CD14-positive monocyte (primary cell): ENCODE measurements at places on chromosomes 7 and 10. TPM values are rescaled to one million over a fixed set of nuclear protein-coding genes. Genes with fewer than 3 reads are reported as not detected.

GRCh38 chr10:52106899-52107298 lies 207.2 kb upstream of the DKK1 start:
- no peak for DNase-seq

DNA sequence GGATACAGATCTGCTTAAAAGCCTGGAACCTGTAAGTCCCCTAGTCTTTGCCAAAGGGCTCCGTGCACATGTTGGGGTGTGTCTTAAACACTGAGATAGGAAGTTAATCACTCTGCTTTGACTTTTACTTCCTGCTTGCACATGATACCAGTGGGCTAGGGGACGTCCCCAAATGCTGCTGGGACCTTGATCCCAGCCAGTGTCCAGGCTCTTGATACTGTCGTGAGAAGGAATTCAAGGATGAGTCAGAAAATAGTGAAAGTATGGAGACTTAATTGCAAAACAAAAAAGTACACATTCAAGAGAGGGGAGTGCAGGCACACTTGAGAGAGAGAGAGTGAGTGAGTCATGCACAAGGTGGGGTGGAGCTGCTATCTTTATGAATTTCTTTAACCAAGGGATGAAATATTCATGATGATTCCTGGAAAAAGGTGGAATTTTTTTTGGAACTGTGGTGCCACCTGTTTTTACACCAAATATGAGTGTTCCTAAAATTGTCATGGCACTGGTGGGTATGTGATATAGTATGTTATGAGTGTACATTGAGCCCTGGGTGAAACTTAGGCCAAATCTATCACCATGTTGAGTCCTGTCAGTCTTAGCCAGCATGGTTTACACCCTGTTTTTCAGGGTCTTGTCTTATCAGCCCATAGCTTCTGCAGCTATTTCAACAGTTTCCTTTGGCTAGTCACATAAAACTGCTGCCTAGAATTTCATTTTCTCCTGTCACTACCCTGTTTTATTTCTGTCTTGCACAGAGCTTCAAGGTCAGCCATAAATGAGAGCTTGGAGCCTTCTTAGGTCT lies 88.3 kb upstream of the CYP26C1 start:
- peak; percentile 65 for DNase-seq

DNA sequence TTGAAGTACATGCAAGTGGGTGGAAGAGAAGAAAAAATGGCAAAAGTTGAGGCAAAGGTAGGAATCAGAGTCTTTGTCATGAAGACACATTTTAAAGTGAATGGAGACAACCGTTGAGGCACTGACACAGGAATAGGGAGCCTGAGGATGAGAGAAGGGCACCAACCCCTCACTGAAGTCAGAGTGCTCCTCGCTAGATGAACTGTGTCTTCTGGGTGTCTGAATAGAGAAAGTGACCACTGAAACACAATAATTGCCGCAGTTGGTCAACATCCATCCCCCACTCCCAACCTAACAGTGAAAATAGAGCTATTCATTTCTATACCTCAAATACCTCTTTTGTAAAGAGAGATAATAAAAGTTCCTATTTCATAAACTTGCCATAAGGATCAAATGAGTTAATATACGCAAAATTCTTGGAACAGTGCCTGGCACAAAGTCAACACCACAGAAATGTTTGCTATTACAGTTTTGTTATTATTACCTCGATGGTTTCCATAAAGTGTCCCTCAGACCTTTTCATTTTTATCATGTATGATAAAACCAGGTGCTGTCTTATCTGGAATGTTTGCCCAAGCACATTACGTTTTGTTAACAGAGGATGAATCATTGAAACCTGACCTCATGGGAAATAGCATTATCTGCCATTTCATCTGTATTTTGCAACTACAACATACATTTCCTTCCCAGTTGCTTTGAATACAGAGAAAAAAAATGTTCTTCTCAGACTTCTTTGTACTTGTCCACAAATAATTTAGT lies 61.8 kb upstream of the SP4 start:
- peak; percentile 39 for DNase-seq

DNA sequence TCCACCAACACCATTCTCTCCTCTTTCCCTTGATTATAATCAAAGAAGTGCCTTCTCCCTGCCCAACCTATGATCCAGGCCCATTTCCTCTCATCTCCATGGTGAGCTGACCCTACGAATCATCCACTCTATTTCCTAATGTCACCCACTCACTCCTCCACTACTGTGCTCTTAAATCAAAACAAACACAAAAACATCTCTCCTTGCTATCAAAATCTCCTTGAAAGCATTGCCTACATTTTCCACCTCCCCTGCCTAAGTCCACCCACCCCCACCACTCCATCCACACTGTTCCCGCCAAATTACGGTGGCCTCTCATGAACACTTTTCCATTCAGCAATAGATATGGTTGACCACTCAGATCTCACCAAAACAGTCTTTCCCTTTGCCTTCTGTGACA lies 5.3 kb downstream of the DYDC1 start:
- DNase-seq, result no peak

- DNase-seq, result no peak
These were observed 82.5 kb downstream of the ABLIM1 start for GRCh38 chr10:114575417-114576131.

DNA sequence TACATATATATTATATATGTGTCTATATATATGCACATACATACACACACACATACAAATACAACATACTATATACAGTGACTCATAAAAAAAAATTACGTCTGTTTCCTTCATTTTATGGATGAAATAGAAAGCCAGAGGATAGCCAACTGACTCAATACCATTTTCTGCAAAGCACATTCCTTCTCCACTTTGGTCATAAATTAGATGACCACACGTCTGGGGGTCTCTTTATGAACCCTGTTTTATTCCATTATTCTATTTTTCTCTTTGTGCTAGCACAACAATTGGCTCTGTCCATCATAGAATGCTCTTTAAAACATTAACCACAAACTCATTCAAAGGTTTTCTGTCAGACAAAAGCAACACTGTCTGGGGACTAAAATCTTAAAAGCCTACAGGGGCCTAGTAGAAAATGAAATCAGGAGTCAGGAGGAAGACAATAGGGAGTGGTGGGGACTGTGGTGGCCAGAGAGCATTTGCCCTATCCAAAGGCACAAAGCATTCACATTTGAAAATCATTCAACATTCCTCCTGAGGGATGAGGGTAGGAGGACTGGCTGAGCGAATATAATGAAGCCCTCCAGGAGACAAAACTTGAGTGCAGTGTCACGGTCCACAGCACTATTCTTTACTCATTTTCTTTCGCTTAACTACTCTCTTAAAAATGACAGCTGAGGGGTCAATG lies 4.3 kb downstream of the CUBN start:
- DNase-seq, result no peak

DNA sequence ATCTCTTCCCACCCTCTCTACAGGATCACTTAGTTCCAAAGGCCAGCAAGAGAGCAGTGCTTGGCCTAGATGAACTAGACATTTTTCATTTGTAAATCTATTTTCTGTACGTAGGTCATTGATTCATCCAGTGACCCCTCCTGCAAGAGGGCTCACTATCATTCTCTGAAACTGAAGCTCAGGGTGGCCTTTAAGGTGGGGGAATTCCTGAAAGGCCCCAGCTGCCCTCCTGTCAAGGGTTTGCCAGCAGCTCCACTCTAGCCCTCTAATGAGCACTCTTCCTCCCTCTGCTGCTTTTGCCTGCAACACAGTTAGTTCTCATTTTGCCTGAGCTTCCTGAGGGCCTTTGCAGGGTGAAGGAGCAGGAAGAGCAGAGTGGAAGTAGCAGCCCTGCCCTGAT lies 41.2 kb downstream of the LRRC18 start:
- DNase-seq, result no peak

DNA sequence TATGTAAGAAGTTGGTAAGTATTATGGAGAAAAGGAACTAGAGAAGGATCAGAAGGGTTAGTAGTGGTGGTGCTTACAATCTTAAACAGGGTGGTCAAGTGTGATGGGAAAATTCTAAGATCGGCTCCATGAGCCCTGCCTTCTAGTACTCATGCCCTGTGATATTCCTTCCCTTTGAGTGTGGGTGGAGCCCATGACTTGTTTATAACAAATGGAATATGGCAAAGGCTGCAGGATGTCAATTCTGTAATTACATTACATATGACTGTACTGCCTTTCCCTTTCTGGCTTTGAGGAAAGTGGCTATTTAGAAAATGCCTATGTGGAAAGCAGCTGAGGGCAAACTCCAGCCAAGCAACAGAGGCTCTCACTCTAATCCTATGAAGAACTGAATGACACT lies 309.6 kb downstream of the AGMO start:
- DNase-seq, result no peak

- peak; percentile 62 for DNase-seq
These were observed 1.1 kb upstream of the ZNF503 start for GRCh38 chr10:75402486-75403143.

- DNase-seq, result no peak
These were observed 5.0 kb downstream of the NIPSNAP2 start for GRCh38 chr7:55969391-55969790.

GRCh38 chr7:149496642-149497391 lies 792 bp downstream of the ZNF746 start:
- DNase-seq, result no peak

- no peak for DNase-seq
These were observed 27.7 kb downstream of the CDK6 start for GRCh38 chr7:92808635-92809034.

DNA sequence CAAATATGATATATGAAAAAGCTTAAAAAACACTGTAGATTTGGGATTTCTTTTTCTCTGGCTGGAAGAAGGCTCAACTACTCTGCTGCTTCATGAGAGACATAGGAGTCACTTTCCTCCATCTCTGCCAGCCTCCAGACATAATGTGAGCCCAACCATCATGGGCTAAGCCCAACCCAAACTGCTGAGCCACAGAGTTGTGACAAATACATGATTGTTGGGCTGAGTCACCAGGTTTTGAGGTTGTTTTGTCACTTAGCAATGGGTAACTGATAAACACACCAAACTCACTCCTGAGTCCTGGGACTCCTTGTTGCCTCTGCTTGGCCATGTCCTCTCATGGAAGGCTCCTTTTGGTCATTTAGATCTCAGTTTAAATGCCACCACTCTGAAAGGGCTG lies 381.8 kb upstream of the FZD8 start:
- DNase-seq, result no peak

- no peak for DNase-seq
These were observed 507.6 kb downstream of the GALNT17 start for GRCh38 chr7:71639382-71640085.

- DNase-seq, result no peak
These were observed 134.1 kb upstream of the SP4 start for GRCh38 chr7:21293771-21294170.

DNA sequence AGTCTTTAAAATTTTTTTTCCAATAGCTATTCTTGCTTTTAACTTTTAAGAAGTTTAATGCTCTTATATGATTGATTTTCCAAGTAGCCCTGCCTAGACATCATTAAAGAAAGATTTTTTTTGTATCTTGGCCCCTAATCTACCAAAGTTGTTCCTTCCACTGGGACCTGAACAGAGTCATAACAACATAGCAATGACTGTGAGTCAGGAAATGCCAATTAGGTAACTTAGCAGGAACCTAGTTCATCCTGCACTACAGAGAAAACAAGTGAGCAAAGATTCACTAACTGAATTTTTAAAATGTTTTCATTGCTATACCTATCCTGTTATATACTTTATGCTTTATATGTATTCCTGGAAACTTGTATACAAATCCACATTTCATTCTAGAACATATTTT lies 284.7 kb downstream of the BICC1 start:
- DNase-seq, result no peak

The ANLN gene
- 0.25 TPM for polyA plus RNA-seq

The GIMAP6 gene
- polyA plus RNA-seq, result 70.2 TPM

The KLF14 gene
- polyA plus RNA-seq, result not detected

The GRID2IP gene
- not detected for polyA plus RNA-seq

The RSPH10B gene
- polyA plus RNA-seq, result not detected in 2 replicates

The GLRX3 gene
- polyA plus RNA-seq, result 78.2 TPM

The IL2RA gene
- polyA plus RNA-seq, result not detected

The TRIL gene
- not detected for polyA plus RNA-seq

The FGFBP3 gene
- polyA plus RNA-seq, result 0.32 TPM

The ENTPD1 gene
- polyA plus RNA-seq, result 26.5 and 62.2 TPM in 2 replicates

The MAGI2 gene
- 0.11 TPM for polyA plus RNA-seq

The RARRES2 gene
- polyA plus RNA-seq, result not detected

The MUC3A gene
- not detected for polyA plus RNA-seq

The NRBF2 gene
- polyA plus RNA-seq, result 5.2 and 13.6 TPM in 2 replicates

The HOGA1 gene
- not detected in 2 replicates for polyA plus RNA-seq
